ENCODE measurements at places on chromosomes 16 and 17.

GRCh38 chr17:43019418-43019817, 2.8 kb downstream of the VAT1 start:
- DNase-seq = no peak

DNA sequence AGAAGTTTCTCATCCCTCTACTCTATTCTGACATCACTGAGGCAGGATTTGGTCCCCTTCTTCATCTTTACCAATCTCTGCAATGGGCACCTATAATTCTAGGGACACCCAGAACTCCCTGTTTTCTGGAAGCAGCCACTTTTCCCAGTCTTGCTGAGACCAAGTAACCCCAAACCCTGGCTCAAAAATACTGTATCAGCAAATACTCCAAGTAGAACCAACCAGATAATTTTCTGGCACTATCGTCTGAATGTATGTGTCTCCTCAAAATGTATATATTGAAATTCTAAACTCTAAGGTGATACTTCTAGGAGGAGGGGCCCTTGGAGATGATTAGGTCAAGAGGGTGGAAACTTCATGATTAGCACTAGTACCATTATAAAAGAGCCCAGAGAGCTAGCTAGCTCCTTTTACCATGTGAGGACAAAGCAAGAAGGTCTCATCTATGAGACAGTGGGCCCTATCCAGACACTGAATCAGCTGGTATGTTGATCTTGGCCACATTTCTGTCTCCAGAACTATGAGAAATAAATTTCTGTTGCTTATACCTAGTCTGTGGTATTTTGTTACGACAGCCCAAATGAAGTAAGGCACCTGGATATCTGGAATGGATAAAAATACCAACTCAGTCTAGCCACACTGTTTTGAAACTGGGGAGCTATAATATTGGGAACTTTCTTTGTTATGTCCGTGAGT, 464.4 kb downstream of the CDH11 start:
- DNase-seq = no peak

- no peak for DNase-seq
Measured at GRCh38 chr17:78384479-78385175, 6.2 kb downstream of the PGS1 start.

GRCh38 chr16:1265826-1266225, 10.0 kb downstream of the TPSD1 start:
- DNase-seq = no peak

GRCh38 chr17:14359163-14360020, 58.5 kb downstream of the HS3ST3B1 start:
- DNase-seq = no peak

Measured in thoracic aorta (tissue), 2 donors.